NCI-H187 (cell line): ENCODE measurements at places on chromosomes 2 and 18.

DNA sequence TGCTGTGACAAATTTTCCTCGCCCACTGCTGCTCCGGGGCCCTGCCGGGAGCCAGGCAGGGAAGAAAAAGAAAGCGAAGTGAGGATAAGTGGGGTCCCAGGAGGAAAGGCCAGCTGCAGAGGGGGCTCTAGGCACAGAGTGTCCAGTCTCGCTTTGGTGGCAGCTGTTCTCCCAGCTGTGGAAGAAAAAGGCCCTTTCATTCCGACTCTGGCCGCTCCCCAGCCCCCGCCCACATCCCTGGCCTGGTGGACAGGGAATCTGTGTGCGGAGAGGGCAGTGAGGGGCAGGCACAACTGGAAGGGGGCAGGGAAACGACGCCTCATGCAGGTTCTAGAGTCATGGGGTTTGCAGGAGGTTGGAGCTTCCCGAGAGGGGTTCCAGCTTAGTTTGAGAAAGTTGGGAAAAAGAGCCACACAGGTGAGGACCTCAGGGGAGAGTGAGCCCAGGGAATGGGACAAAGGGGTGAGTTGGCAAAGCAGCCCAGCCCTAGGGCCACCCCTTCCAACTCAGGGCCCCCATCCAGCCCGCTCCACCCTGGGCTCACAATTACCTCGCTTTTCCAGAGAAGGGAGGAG is 1.8 kb downstream of the RTKN start:
- no peak for DNase-seq

- DNase-seq, result no peak
These were observed 67.4 kb upstream of the MSH6 start for GRCh38 chr2:47715552-47715951.

- no peak for DNase-seq
These were observed 265.3 kb upstream of the STON1 start for GRCh38 chr2:48264627-48265026.

- DNase-seq, result peak; percentile 78
These were observed at the start of gene CYP20A1 for GRCh38 chr2:203238704-203239526. Gene CYP20A1, plus strand, starts transcription at chr2:203239018. Its CDS starts 45 bp downstream, at chr2:203239063.

GRCh38 chr2:217722883-217723472 is 279.8 kb downstream of the TNS1 start:
- DNase-seq, result no peak

DNA sequence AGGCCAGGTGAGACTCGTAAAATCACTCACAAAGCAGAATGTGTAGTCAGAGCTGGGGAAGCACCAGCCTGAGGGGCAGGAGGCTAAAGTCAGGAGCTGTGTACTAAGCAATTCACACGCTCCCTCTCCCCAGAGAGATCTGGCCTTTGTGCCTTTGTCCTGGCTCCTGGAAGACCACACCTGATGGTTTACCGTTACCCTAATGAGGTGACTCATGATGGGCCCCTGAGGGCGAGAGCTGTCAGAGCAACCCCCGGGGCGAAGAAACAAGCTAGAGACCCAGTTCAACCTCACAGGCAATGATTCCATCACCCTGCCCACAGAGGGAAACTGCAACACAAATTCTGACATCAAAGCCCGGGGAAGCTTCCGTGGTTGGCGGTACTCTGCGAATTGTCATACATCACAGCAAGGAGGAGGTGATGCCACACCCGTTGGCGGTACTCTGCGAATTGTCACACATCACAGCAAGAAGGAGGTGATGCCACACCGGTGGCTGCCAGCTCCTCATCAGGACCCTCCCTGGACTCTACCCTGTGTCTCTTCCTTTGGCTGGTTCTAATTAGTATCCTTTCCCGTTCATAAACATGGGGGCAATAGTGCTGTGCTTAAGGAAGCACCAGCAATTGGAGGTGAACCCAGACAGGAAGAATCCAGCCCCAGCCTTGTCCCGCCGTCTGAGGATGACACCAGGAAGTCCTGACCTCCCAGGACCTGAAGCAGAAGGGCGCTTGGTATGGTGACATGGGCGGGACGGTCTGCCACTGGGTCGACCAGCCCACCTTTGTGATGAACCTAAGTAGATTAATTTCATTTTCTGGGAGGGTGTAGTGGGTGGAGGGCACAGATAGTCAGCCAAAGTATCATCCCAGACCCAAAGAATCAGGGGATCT is 30.5 kb downstream of the B3GNT7 start:
- no peak for DNase-seq

DNA sequence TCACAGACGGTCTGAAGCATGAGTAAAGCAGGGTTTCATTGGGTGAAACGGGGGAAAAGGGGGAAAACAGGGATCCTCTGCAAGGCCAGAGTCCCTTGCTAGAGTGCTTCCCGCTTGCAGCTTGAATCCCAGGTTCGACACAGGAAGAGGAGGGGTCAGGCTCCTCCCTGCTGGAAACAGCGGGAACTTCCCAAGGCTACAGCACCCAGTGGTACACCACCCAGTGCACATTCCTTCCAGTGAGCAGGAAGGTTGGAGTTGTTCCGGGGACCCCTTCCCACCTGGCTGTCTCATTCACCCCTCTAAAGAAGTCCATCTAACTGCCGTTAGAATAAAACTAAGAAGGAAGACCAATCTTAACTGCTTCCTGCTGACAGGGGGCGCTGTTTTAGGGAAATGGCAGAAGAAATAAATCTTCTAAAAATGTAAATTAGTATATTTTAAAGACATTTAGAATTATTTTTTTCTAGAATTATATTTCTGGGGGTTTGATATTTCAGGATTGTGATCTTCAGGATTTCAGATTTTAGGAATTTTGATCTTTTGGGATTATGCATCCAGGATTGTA is 230.9 kb downstream of the RBM43 start:
- no peak for DNase-seq

DNA sequence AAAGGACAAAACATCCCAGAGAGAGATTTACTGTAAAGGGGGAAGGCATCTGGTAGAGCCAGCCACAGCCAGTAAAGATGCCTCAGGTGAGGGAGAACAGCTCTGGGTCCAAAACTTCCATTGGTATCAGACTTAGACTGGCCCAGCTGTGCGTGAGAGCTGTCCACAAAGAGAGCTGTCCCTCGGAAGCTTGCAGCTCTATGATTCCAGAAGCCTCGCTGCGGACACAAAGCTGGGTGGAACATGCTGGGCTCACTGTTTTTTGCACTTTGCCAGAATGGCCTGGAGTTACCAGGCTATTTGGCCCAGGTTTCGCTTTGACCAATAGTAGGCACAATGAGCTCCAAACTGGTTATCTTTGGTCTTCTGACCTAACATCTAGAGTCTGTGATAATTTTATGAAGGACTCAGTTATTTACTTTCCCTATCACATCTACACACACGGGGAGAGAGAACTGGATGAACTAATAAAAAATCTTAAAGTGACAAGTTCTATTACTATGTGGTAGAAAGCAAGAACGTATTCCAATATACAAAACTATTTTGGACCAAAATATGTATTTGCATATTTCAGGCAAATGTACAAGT is 101.9 kb downstream of the DNER start:
- DNase-seq, result no peak

DNA sequence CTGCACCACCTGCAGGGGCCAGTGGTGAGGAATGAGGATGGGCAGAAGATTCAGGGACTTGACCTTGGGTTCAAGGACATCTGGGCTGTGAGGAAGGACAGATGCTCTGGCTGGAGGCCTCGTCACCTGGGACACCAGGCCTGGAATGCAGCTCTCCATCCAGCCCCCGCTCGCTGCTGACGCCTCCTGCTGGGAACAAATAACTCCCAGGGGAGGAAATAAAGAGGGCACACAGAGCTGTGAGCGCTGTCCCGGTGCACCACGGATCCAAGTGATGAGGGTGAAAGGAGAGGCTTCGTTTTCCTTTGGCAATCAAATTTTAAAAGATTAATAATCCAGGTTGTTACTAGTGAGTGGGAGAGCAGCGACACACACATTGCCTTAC is 368.0 kb upstream of the MYT1L start:
- DNase-seq, result no peak

DNA sequence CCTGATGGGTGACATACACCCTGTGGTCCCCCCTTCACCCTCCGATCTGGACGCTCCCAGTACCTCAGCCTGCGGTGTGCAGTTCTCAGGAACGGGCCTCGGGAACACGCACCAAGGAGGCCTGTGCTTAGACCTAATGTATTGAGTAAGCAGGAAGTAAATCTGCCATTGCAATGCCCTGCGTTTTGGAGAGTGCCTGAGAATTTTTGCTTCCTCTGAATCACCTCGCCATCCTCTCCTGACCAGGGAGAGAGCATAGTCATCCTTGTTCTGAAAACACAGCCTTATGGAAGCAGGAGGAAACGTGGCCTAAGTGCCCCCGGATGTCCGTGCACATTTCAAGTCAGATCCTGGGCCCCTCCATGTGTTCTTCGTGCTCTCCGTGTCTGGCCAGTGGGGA is 272.2 kb downstream of the NDUFA10 start:
- DNase-seq, result no peak

DNA sequence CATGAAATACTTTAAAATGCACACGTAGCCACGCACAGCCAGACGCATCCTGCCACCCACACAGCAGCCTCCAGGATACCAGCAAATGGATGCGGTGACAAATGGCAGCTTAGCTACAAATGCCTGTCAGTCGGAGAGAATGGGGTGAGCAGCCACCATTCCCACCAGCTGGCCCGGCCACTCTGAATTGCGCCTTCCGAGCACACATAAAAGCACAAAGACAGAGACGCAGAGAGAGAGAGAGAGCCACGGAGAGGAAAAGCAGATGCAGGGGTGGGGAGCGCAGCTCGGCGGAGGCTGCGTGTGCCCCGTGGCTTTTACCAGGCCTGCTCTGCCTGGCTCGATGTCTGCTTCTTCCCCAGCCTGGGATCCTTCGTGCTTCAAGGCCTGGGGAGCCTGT is 4.1 kb downstream of the INHBB start:
- no peak for DNase-seq

DNA sequence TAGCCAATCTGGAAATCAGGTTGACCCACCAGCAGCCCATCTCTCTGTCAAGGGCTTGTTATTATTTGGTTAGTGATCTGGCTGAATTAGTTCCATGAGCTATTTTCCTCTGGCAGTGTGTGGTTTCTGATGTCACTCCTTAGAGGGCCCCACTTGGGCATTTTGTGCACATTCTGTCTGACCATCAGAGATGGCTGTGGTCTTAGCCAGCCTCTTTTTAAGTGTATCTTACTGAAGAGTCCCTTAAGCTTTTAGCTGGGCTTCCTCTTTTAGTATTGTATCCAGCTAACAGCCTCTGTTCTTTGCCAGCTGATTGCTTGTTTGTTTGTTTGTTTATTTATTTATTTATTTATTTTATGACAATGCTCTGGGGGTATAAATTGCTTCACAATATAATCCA is 951.1 kb upstream of the CNTNAP5 start:
- no peak for DNase-seq

DNA sequence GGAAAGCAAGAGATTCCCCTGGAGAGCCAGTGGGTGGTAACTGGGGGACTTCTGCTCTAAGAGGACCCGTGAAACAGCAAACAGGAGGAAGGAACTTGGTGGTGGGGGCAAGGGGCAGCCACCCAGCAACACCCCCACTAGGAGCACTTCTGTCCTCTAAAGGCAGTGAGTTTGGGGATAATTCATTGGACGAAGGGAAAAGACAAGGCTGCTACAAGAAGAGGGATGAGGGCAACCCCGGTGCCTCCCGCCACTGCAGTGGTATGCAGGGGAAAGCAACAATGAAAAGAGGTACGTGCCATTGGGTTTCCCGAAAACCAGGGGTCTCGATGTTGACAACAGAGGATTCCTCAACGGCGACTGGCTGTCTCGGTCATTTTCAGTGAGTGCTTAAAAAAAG is 9.1 kb downstream of the RPL31 start:
- DNase-seq, result no peak

- DNase-seq, result no peak
These were observed 263.4 kb downstream of the PDE11A start for GRCh38 chr2:177808984-177809809.

DNA sequence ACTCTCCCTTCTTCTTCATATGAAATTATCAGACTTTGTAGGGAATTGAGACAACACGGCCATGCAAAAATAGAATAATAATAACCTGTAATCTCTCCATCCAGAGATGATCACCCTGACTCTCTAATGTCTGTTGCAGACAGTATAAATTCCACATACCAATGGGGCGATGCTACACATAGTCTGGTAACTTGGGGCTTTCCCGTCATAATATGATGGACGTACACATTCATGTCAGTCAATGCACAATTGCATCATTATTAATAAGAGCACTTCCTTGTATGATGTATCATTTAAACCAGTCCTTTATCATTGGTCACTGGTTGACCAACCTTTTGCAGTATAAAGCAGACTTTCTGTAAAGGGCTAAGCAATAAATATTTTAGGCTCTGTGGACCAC is 39.5 kb upstream of the SCLY start:
- DNase-seq, result no peak

DNA sequence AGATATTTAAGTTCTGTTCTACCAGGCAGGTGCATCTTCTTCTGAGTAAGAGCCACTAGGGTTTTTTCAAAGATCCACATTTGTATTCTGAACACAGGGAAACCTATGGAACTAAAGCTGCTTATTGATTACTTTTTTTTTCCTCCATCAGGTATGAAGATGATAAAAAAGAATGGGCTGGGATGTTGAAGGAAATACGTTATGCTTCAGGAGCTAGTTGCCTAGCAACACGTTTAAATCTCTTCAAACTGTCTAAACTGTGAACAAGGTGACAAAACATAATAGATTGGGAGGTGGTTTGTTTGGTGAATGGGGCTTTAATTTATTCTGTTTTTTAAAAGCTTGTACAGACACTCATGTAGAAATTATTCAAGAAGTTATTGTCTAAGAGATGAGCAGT is 15.9 kb downstream of the KLHL41 start:
- no peak for DNase-seq

GRCh38 chr18:52426041-52426440 is 86.0 kb downstream of the DCC start:
- DNase-seq, result no peak

DNA sequence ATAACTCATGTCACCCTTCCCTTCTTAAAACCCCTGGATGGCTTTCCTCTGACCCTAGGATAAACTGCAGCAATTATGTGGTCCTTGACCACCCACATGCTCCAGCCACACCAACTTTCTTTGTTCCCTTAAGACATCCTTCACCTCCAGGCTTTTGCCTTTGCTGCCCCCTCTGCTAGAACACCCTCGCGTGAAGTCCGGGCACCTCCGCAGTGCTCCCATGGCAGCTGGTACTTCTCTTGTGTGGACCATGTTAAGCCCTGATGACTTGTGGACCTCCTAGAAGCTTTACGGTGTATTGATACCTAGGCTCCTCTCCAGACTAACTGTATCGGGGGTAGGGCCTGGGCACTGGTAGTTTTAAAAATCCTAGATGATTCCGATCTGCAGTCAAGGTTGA is 824 bp upstream of the ABHD1 start:
- DNase-seq, result no peak

DNA sequence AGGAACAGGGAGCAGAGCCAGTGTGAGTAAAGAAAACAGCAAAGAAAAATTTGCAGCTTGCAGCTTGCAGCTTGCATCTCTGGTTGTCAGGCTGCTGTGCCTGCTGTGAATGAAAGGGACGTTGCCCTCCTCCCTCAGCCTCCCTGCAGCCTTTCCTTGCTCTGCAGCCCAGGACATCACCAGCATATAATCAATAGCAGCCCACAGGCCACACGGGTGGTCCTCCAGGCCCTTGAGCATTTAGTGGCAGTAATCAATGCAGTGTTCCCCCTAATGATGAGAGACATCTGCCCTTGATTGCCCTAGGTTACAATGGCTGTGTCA is 122.2 kb upstream of the TACR1 start:
- DNase-seq, result no peak

- no peak for DNase-seq
These were observed 453.9 kb upstream of the DDX18 start for GRCh38 chr2:117360586-117360985.

- no peak for DNase-seq
These were observed 8.4 kb downstream of the EPG5 start for GRCh38 chr18:45958730-45959129.
